ENCODE measurements at places on chromosomes 3 and 15.

DNA sequence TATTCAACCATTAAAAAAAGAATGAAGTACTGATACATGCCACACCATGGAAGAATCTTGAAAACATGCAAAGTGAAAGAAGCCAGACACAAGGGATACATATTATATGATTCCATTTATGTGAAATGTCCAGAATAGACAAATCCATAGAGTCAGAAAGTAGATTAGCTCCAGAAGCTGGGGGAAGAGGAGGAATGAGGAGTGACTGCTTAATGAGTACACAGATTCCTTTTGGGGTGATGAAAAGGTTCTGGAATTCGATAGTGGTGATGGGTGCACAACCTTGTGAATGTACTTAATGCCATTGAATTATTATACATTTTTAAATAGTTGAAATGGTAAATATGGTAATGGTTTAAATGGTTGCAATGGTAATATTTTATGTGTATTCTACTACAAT lies 90.6 kb upstream of the SPATA12 start:
- no peak for DNase-seq

- DNase-seq, result no peak
Measured at GRCh38 chr15:92652576-92652966, 3.0 kb downstream of the FAM174B start.

- no peak for DNase-seq
Measured at GRCh38 chr15:97301166-97301565, 659.3 kb upstream of the ARRDC4 start.

- no peak for DNase-seq
Measured at GRCh38 chr15:58760385-58761009, 10.6 kb upstream of the MINDY2 start.

- no peak for DNase-seq
Measured at GRCh38 chr3:47149339-47149933, 14.5 kb downstream of the SETD2 start.

GRCh38 chr3:49174397-49174985 lies 3.1 kb downstream of the KLHDC8B start:
- DNase-seq, result no peak

DNA sequence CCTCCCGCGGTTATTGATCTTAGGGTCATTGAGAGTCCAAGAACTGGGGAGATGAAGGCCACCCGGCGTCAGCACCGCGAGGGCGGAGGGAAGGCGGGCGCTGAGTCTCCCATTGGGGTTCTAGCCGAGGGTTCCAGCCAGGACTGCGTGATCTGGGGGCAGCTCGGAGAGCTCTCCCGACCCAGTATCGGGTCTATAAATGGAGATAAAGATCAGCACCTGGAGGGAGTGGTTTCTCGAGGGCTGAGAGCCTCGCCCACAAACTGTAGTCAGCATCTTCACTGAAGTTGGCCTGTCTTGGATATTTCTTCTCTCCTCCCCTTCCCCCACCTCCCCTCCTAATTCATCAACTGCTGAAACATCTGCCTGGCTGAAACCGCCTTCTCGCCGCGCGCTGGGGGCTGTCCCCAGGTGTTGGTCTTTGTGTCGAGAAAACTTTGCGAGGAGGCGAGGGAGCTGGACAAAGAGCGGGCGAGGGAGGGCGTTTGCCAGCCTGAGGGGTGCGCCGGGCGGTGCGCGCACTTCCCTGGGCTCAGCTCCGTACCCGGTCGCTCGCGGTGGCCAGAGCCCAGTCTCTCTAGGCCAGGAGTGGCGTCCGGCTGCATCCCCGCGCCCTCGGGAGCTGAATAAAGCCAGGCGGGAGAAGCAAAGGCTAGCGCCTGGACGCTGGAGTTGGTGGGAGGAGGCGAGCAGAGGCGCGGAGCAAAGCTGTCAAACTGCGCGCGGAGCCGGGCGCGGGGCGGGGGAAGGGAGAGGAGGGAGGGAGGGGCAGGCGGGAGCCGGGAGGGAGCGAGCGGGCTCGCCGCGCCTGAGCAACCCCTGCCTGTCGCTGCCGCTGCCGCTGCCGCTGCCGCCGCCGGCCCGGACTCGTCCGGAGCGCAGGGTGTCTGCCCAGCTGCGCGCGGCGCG lies at the start of gene ST8SIA2:
Gene ST8SIA2, plus strand, starts transcription at position 811 of the 909 bp plus-strand sequence. CDS start 184 bp downstream, outside the sequence.
- DNase-seq, result no peak

GRCh38 chr15:62320259-62320658 lies 155.2 kb upstream of the C2CD4B start:
- no peak for DNase-seq

DNA sequence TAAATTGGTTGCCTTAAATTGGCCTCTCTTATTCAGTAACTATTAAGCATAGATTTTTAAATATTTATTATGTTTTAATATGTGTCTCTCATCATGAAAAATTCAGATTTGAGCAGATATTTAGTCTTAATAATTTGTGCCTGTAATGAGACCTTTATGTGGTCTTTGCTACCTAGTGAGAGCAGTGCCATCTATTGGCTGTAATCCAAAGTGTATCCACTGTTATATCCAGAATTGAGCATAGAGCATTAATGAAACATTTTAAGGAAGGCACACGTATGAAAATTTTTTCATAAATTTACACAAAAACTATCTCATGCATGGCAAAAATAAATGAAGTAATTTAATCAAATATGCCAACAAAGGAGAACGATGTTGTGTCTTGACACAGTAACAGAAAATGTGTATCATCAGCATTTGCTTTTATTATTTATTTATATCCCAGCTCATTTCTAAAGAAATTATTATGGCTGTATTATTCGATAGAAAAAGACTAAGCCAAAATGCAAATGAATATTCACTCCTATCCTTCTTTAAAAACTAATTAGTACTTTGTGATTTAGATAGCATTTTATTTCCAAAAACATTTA lies 203.5 kb downstream of the RSRC1 start:
- DNase-seq, result no peak

GRCh38 chr15:42854576-42854975 lies 66.0 kb downstream of the TTBK2 start:
- DNase-seq, result no peak

DNA sequence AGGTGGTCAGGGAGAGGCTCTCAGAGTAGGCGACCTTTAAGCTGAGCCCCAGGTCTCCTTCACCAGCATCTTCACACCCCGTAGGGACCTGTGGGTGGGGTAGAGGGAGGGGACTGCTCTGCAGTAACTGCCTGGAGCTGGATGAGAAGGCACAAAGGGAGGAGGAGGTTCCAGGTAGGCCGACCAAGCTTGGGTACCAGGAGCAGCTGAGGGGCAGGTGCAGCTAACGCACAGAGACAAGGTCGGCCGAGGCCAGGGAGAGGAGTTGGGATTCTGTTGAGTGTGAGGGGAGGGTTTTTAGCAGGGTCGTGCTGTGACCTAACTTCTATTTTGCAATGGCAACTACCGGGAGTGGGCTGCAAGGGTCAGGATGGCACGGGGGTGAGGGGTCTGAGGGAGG lies 5.9 kb upstream of the GRIP2 start:
- no peak for DNase-seq

- no peak for DNase-seq
Measured at GRCh38 chr15:60070838-60071493, 66.9 kb downstream of the FOXB1 start.

GRCh38 chr3:59938828-59939227 lies 889.0 kb upstream of the CFAP20DC start:
- DNase-seq, result no peak

DNA sequence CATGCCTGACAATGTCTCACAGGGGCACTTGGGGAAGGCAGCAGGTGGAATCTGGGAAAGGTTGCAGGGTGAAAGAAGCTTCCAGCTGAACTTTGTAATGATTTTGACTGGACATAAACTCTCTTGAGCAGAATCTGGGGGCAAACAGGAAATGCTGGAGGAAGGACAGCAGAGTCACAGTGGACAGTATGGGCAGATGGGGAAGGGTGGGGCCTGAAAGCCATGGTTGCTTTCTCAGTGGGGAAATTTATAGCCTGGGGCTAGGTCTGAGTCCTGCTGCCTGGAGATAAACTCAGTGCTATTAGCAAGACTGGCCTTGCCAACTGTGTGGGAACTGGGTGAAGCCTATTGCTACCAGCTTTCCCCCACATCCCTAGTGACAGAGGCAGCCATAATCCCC lies 203.2 kb downstream of the OSBPL10 start:
- no peak for DNase-seq

GRCh38 chr15:39118510-39118909 lies 462.4 kb upstream of the THBS1 start:
- DNase-seq, result no peak

DNA sequence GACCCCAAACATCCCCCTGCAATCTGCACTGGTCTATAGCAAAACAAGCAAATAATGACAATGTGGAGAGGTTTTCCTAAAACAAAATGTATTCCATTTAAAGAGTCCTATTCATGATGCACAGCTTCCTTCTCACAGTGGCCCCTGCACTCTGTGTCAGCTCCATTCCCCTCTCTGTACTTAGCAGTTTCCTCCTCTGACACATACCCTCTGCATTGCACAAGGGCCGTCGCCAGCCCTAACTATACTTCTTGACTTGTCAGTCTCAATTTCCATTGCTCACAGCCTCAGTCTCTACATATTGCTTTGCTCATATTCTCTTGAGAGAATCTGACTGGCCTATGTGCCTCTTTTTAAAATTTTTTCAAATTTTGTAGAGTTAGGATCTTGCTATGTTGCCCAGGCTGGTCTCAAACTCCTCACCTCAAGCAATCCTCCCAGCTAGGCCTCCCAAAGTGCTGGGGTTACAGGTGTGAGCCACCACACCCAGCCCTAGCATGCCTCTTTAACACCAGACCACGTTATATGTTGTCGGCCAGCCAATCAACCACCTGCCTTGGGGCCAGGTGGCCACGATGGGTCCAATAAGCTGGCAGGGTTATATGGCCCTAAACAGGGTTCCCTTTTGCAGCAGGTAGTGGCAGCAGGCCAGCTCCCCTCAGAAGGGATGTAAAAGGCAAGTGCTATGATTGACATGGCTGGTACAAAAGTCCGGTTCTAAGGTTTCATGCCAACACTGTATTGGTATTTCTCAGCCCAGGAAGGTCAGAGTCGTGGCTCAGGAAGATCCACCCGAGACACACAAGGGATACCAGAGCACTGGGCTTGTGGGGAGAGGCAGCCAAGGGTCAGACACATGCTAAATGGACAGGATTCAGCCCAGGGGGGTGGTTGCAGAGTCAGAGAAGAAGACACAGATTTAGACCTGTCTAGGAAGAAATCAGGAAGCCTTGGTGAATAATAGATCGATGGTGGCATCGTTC lies 59.0 kb upstream of the SMAD3 start:
- no peak for DNase-seq

GRCh38 chr3:56754741-56755417 lies 46.9 kb downstream of the ARHGEF3 start:
- no peak for DNase-seq

GRCh38 chr3:179544981-179545645 lies 17.6 kb upstream of the ACTL6A start:
- DNase-seq, result no peak

DNA sequence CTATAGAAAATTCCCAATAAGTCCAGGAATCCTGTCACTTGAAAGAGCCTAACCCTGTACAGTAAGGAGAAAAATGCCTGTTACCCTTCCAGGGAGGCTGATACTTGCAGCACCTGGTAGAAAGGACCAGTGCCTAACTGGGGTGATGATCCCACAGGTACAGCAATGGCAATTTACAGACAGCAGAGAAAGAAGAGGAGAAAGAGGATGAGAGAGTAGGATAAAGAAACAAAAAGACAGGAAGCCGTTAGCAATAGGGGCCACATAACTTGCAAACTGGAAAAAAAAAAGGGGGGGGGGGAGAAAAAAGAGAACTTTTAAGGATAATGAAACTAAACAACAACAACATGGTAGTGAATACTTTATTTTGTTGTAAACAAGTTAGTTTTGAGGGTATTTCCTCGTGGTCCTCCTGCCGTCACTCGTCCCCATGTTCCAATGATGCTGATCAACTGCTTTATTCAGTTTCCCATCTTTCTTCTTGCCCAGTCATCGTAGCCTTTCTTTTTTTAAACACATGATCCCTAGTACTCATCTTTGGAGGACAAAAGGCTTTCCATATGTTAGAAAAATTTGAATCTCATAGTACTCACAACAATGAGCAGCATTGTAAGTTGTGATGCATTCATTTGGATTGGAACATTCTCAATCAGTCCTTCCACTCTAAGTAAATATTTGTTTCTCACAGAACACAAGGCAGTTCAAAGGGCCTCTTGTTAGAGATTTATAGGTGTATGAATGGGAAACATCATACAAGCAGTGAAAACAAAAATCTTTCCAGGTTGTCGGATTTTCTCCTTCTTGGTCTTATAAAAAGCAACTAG lies 8.6 kb downstream of the TM4SF1 start:
- DNase-seq, result no peak

- no peak for DNase-seq
Measured at GRCh38 chr3:128188326-128188725, 35.0 kb downstream of the EEFSEC start.

- DNase-seq, result no peak
Measured at GRCh38 chr3:126459763-126460127, 15.9 kb downstream of the ZXDC start.

DNA sequence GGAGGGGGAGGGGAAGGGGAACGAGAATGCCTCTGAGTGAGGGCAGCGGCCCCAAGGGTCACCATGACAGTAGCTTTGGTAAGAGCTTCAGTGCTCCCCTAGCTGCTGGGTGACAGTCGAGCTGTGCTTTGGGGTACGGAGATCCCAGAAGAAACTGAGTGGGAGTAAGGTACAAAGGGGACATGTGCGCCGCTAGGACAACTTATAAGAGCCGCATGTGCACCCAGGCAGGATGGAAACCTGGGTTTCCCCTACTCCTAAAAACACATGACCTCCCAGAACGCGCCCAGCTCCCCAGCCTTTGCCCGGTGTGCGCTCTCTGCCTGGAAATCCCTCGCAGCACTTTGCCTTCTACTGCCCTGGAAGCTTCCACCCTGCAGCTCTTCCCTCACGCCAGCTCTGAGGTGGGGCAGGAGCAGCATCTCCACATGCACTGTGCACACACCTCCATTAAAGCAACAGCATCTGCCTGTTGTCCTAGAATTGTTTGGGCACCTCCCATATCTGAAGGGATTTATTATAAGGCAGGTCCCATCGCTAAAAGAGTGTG lies 232.2 kb downstream of the ADAMTS17 start:
- DNase-seq, result no peak

DNA sequence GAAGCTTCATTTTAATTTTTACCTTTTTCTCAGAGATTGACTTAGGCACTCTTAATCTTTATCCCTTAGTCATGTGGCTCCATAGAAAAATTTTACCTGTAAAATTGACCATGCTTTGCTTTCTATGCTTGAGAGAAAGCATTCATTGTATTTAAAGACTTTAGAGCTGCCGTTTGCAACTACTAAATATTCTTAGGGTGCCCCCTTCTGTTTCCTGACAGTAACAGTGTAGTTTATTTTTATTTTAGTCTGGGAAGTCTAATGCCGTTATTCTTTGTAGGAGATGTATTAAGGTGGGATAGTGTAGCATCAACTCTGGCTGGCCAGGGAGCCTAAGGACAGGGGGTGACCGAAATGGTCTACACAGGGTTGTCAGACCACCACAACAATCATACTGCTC lies 84.5 kb upstream of the SYNPR start:
- DNase-seq, result no peak
